Activated CD8-positive, alpha-beta memory T cell treated with anti-CD3 and anti-CD28 coated beads for 4 hours (primary cell): ENCODE measurements at places on chromosomes 6 and 20.

- DNase-seq = no peak
Observed at GRCh38 chr20:43711098-43711654, 15.6 kb downstream of the GTSF1L start.

- DNase-seq = no peak
Observed at GRCh38 chr6:46490425-46491200, 636 bp downstream of the RCAN2 start.

DNA sequence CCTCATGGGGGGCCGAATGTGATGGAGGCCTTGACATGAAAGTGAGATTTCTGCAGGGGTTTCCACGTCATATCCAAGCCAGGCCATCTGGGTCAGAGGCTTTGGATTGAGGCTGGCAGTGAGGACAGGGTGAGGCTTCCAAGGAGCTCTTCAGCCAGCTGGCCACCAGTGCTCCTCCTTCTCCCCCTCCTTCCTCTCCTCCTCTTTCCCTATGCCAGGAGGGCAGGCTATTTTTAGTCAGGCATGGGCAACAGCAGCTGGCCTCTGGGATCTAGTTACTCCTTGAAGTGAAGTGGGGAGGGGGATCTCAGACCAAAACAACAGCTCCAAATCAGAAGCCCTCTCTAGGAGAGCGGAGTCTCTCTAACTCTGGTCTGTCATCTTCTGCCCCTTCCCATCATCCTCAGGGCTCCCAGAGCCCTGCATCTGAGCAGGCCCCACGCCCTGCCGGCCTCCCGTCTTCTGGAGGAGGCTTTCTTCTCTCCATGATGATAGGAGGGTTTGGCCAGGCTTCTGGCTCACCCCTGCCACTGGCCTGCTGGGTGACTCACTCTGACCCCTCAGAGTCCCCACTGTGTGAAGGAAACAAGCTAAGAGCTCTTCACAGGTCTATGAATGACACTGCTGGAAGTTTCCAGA is 612 bp downstream of the TNNC2 start:
- DNase-seq = no peak

DNA sequence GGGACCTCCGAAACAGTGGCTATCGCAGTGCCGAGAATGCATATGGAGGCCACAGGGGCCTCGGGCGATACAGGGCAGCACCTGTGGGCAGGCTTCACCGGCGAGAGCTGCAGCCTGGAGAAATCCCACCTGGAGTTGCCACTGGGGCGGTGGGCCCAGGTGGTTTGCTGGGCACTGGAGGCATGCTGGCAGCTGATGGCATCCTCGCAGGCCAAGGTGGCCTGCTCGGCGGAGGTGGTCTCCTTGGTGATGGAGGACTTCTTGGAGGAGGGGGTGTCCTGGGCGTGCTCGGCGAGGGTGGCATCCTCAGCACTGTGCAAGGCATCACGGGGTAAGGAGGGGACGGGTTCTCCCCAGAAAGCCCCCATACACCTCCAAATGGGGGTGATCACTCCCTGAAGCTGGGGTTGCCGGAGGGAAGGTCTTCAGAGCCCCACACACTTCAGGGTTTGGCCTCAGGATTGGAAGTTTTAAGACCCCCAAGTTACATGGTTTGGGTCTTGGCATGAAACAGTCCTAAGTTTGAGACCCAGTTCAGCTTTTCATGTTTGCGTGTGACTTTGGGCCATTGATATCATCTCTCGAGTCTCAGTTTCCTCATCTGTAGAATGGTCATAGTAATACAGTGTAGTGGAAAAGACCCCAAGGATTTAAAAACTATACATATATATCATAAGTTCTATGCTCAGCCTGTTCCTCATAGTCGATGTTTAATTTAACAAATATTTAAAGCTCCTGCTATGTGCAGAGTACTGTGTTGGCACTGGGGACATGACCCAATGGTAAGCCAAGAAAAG is 4.3 kb downstream of the BPIFB4 start:
- no peak for DNase-seq

GRCh38 chr20:33337119-33337518 is 54.1 kb downstream of the BPIFB1 start:
- no peak for DNase-seq

DNA sequence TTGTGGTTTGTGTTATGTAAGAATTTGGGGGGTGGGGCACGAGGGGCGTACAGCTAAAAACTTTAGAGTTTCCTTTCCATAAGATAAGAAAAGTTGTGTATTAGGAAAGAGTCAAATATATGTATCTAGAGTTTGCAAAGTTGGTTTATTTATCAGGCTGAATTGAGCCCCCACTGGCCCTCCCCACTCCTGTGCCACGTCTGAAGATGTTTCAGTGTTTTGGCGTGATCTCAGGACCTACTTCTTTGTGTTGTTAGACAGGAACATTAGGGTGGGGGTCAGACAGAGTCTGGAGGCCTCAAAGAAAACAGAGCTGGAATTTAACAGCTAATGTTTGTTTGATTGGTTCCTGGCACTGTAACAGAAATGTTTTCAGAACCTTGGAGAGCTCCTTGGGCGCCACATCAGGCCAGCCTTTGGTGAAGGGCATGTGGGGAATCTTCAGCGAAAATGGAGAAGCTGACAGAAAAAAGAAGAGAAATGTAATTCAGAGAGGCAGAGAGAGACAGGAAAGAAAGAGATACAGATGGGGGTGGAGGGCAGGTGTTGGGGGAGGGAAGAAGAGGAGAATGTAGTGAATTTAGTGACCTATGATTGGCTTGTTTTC is 674 bp downstream of the NRSN1 start:
- DNase-seq = no peak

GRCh38 chr20:63645218-63645617 is 8.0 kb downstream of the STMN3 start:
- DNase-seq = no peak

GRCh38 chr6:45857827-45858226 is 157.8 kb downstream of the CLIC5 start:
- DNase-seq = no peak

DNA sequence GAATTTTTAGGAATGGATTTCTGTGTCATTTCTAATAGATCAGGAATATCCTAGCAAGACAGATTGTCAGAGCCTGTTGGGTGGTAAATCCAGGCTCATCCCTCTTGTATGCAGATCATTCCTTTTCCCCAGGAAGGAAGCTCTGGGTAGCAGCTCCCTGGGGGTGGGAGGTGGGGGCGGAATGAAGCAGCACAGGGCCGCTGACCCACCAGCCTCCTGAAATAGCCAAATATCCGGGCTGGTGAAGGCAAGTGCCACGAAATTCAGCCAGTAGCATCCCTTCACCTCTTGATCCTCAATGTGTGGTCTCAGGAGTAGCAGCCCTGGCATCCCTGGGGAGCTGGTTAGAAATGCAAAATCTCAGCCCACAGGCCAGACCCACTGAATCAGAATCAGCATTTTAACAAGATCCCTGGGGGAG is 256.9 kb downstream of the LRFN2 start:
- no peak for DNase-seq
